Stimulated activated CD4-positive, alpha-beta T cell treated with anti-CD3 and anti-CD28 coated beads, TNF-alpha, amount 100 ng/mL, for 1 hour (primary cell): ENCODE measurements at places on chromosomes 6 and 20.
A peak's percentile ranks its signal among the peaks of the same experiment; 100 is the strongest.

- peak; percentile 36 for DNase-seq
Measured at GRCh38 chr20:64101731-64102621, 5.4 kb downstream of the NPBWR2 start.

GRCh38 chr20:48293671-48294070 is 508.4 kb upstream of the SULF2 start:
- DNase-seq: no peak

- DNase-seq: no peak
Measured at GRCh38 chr20:48521121-48521520, 306.7 kb downstream of the PREX1 start.

DNA sequence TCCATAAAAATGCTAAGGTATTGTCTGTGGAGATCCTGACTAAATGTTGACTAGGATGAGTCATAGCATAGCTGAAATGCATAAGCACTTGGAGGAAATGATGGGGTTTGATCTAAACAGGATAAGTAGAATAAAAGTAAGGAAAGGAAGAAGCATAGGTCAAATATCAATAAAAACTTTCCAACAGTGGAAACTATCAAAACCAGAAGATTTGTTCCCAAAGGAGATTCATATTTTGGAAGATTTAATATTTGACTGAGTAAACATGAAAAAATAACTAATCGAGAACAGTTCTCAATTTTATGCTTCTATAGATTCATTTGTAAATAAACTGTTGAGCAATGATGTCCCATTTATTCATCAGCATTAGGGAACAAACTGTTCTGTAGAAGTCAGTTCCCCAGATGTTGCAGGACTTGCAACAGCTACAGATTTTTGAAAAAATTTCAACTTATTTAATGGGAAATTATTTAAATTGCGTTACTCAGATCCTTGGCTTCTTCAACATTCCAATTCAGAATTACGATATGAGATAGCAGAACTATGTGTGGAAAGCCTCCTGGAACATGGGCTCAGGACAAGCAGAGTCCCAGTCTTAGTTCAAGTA is 133.7 kb upstream of the TBX18 start:
- DNase-seq: no peak

DNA sequence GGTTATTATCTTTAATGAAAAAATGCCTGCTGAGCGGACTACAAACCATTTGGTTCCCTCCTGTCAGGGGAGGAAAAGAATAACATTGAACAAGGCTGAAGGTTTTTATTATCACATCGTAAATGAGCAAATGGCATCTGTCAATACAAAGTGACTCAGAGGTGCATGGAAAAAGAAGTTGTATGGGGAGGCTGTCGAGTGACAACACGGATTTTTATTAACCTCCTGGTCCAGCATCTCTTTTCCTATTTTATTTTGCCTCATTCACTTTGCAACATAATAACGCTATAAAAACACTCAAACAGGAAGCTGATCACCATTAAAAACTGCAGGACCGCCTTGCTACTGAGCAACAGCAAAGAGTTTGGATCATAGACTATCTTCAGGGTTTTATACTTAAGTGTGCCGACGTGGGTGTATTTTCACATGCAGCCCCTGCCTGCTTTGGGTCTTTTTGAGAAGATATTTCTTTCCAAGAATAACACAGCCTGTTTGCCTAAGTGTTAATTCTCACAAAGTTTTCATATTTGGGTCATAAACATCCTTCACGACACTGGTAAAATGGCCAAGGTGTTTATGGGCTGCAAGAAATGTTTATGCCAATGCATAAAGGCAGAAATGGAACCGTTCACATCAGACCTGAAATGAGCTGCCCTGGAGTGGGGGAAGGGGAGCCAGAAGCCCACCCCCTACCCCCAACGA is 132.1 kb upstream of the SALL4 start:
- DNase-seq: no peak

DNA sequence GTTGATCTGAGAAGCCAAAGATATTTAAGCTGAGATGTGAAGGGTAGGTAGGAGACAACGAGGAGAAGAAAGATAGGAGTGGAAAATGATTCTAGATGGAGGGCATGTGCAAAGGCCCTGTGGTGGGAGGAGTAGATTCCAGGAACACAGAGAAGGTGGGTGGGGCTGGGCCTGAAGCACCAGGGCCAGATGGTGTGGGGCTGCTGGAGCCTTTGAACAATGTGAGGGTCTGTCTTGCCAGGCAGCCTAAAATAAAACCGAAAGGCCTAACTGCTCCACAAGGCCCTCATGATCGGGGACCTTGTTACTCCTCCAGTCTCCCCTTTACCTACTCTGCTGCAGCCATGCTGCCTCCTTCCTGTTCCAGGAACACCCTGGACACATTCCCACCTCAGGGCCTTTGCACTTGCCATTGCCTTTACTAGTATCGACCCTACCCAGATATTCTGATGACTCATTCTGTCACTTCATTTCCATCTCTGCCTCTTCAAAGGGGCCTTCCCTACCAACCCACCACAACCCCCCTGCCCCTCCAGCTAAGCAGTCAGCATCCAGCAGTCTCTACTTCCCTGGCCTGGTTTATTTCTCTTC is 20.0 kb downstream of the FAM110A start:
- DNase-seq: no peak

- DNase-seq: no peak
Measured at GRCh38 chr6:71602385-71603007, 283.9 kb upstream of the RIMS1 start.
